ENCODE measurements at places on chromosomes 6 and 20. TPM values are rescaled to one million over a fixed set of nuclear protein-coding genes. Genes with fewer than 3 reads are reported as not detected.
A peak's percentile ranks its signal among the peaks of the same experiment; 100 is the strongest.

Gene EMILIN3
- total RNA-seq = not detected

Gene RIPOR3
- total RNA-seq = 0.25 TPM

Gene MLIP
- not detected for total RNA-seq

Gene SEL1L2
- not detected for total RNA-seq

Gene CSE1L
- 29.3 TPM for total RNA-seq

Gene TRAM2
- total RNA-seq = 8.8 TPM

Gene WFDC5
- total RNA-seq = not detected

DNA sequence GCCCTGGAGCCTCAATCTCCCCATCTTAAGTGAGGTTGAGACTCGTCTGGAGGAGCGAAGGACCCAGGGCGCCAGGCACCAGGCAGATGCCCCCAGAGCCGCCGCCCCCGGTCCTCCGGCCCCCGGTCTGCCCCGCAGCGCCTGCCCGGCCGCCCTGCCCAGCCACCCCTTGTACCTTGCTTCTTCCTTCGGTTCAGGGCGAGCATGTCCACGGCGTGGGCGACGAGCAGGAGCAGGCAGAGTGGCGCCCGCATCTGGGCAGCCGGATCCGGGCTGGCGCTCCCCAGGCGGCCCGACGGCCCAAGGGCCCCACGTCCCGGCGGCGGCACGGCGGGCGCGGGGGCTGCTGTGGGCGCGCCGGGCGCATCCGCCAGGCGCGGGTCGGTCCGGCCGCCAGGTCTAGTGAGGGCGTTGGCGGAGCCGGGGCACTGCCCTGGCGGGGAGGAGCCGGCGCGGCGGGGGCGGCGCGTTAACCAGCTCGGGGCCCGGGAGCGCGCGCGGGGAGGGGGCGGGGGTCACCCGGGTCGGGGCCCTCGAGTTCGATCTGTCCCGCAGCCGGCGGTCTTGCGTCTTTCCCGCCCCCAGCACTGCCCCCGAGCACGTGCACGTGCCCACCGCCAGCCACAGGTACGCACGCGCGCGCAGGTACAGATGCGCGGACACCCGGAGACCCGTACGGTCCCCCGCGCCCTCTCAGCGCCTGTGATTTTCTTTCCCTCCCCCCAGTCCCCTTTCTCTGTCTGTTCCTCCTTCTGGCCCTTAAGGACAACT, at the start of gene RSPO4:
Gene RSPO4, minus strand, starts transcription at position 401 of the 771 bp plus-strand sequence. Its CDS starts 147 bp downstream, at position 254.
- H3K4me1 ChIP-seq = no peaks in the 10 kb centered on the region
- no peaks in the 10 kb centered on the region for H3K36me3 ChIP-seq
- no peak for DNase-seq
- H3K4me3 ChIP-seq = no peak within 1 kb of the TSS
- H3K27ac ChIP-seq = no peak within 1 kb of the TSS

DNA sequence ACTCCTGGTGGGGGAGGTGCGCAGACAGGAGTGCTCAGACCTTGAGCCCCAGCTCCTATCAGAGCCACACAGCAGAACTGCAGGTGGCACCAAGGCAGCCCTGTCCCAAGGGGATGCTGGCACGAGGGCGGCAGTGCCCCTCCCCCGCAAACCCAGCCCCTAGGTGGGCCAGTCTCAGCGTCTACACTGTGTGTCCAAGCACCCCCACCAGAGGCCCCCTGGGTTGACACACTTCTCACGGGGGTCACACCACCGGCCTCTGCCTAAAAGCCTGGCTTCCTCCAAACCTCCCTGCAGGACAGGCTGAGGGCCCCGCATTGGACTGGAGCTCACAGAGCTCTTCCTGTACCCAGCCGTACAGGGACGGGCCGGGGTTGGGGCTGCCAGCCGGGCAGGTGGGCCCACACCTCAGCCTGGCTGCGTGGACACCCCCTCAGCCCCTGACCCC, 8.1 kb downstream of the SLC2A4RG start:
- no peak overlapping the region for H3K27ac ChIP-seq
- peaks cover 15% of the 10 kb centered on the region for H3K4me1 ChIP-seq
- H3K4me3 ChIP-seq = no peak overlapping the region
- no peak for DNase-seq

DNA sequence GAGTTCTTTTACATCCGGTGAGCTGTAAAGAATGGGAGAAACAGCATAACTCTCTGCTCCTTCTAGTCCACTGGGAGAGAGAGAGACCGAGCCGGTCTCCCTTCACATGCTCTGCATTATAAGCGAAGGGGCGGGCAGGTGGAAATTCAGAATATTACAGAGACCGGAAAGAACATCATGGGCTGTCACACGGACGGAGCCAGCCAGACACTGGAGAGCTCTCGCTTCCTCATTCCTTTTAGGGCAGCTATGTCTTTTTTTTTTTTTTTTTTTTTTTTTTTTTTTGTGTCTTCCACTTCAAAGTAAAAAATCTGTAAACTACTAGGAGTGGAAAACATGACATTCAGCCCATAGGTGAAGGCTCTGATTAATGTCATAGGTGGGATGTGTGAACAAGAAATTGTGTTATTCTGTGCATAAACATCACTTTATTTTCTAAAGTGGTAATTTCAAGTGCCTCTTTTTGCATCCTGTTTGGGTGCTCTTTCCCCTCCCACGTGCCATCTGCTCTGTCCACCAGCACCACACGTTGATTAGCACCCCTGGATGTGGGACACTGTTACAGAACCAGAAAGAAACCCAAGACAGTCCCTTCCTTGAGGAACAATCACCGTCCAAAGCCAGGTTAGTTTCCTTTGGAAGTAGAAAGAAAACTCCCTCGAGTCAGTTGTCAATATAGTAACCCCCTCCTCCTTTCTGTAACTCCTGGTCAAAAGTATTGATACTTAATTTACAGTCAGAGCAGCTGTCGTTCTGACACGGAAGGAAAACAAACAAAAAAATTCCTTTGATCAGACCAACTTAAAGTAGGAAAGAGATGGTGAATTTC, at the start of gene TAGAP:
Gene TAGAP, minus strand, starts transcription at position 93 of the 829 bp plus-strand sequence. CDS start 845 bp downstream, outside the sequence.
- peak; percentile 82 for DNase-seq
- peak within 1 kb of the TSS; percentile 90 for H3K27ac ChIP-seq
- H3K27me3 ChIP-seq = no peaks in the 10 kb centered on the region
- H3K4me3 ChIP-seq = peak within 1 kb of the TSS; percentile 95
- H3K36me3 ChIP-seq = peaks cover 4% of the 10 kb centered on the region
- H3K4me1 ChIP-seq = peaks cover 39% of the 10 kb centered on the region

- H3K4me3 ChIP-seq = no peak overlapping the region
- no peaks in the 10 kb centered on the region for H3K4me1 ChIP-seq
- no peaks in the 10 kb centered on the region for H3K27me3 ChIP-seq
- H3K27ac ChIP-seq = no peak overlapping the region
Measured at GRCh38 chr6:139390447-139390846, 16.0 kb upstream of the CITED2 start.

GRCh38 chr20:49594931-49595315, 27.0 kb upstream of the PTGIS start:
- H3K36me3 ChIP-seq = no peaks in the 10 kb centered on the region
- peaks cover 53% of the 10 kb centered on the region for H3K4me1 ChIP-seq
- peak overlapping the region; percentile 66 for H3K27ac ChIP-seq
- no peaks in the 10 kb centered on the region for H3K27me3 ChIP-seq

GRCh38 chr6:108667993-108668392, 107.3 kb downstream of the FOXO3 start:
- peaks cover 12% of the 10 kb centered on the region for H3K36me3 ChIP-seq
- H3K27me3 ChIP-seq = no peaks in the 10 kb centered on the region
- no peak overlapping the region for H3K27ac ChIP-seq
- H3K4me3 ChIP-seq = no peak overlapping the region

DNA sequence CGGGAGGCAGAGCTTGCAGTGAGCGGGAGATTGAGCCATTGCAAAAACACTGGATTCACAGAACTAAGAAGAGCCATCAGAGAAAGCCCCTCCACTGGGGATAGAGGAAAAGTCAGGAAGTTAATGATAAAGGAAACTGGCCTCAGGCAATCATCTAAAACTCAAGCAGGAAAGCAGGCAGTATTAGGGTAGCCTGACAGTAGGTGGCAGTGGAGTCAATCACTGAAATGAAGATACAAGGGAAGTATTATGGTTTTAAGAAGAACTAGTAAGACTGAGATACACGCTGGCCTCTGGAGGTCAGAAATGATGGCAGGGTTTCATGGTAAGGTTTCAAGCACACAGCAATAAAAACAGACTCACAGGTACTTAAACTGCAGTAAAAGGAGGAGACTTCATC, 578.3 kb downstream of the HACE1 start:
- no peaks in the 10 kb centered on the region for H3K36me3 ChIP-seq
- no peaks in the 10 kb centered on the region for H3K4me1 ChIP-seq
- no peak overlapping the region for H3K27ac ChIP-seq
- no peaks in the 10 kb centered on the region for H3K27me3 ChIP-seq

DNA sequence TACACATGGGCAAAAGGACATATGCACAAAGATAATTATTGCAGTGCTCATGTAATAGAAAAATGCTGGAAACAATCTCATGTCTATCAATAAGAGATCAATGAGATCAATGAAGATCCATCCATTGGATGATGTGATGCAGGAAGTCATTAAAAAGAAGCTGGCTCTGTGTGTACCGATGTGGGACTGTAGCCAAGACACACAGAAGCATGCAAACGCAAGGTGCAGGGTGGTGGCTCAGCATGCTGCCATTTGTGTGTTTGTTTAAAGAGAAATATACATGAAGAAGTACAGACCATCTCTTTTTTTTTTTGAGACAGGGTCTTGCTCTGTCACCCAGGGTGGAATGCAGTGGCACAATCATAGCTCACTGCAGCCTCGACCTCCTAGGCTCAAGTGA, 33.1 kb upstream of the KCNB1 start:
- no peaks in the 10 kb centered on the region for H3K36me3 ChIP-seq
- no peaks in the 10 kb centered on the region for H3K27me3 ChIP-seq
- DNase-seq = no peak
- no peak overlapping the region for H3K4me3 ChIP-seq
- no peaks in the 10 kb centered on the region for H3K4me1 ChIP-seq
- H3K27ac ChIP-seq = no peak overlapping the region

GRCh38 chr6:128520436-128521281, at the start of gene PTPRK:
Gene PTPRK, minus strand, starts transcription at chr6:128520599. Its CDS starts 241 bp downstream, at chr6:128520358.
- H3K36me3 ChIP-seq = no peaks in the 10 kb centered on the region
- H3K4me3 ChIP-seq = peak within 1 kb of the TSS; percentile 93
- peak; percentile 86 for DNase-seq
- no peaks in the 10 kb centered on the region for H3K27me3 ChIP-seq
- peaks cover 24% of the 10 kb centered on the region for H3K4me1 ChIP-seq
- H3K27ac ChIP-seq = no peak within 1 kb of the TSS

- H3K4me3 ChIP-seq = no peak overlapping the region
- H3K27ac ChIP-seq = no peak overlapping the region
- DNase-seq = no peak
- no peaks in the 10 kb centered on the region for H3K36me3 ChIP-seq
- H3K27me3 ChIP-seq = no peaks in the 10 kb centered on the region
- H3K4me1 ChIP-seq = no peaks in the 10 kb centered on the region
Measured at GRCh38 chr6:141610741-141611140, 522.0 kb upstream of the GJE1 start.

DNA sequence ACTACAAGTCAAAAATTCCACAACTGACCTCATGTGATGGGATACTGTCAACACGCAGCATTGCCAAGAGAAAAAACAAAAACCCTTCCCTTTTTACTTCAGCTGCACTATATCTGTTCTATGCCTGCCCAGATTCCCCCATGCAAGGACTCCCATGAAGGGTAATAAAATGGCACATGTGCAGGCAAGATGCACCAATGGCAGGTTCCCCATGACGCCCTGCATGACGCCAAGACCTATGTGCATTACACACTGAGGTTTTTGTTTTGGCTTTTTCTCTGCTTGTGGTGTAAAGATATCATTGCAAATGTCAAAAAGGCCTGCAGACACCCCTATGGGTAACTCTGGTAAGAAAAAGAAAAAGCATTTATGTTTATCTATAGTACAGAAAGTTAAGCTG, 403.4 kb downstream of the HDGFL1 start:
- H3K36me3 ChIP-seq = no peaks in the 10 kb centered on the region
- no peak overlapping the region for H3K27ac ChIP-seq
- no peak for DNase-seq

- H3K27me3 ChIP-seq = no peaks in the 10 kb centered on the region
- H3K4me1 ChIP-seq = no peaks in the 10 kb centered on the region
- DNase-seq = no peak
- no peak overlapping the region for H3K27ac ChIP-seq
Measured at GRCh38 chr6:51868591-51869355, 218.6 kb downstream of the PKHD1 start.

DNA sequence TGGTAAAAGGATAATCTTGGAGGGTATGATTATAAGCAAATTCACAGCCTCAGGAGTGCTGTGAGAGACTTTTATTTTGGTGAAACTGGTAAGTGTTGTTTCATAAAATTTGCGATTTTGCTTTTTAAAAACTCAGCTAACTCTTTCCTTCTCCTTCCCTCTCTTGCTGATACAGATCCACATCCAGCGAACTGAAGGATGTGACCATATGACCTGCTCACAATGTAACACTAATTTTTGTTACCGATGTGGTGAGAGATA, 77.2 kb upstream of the TPD52L1 start:
- H3K27ac ChIP-seq = no peak overlapping the region
- no peaks in the 10 kb centered on the region for H3K36me3 ChIP-seq
- no peak overlapping the region for H3K4me3 ChIP-seq
- DNase-seq = no peak

- no peaks in the 10 kb centered on the region for H3K36me3 ChIP-seq
- H3K4me3 ChIP-seq = no peak overlapping the region
- DNase-seq = no peak
- peaks cover 42% of the 10 kb centered on the region for H3K27me3 ChIP-seq
- no peaks in the 10 kb centered on the region for H3K4me1 ChIP-seq
Measured at GRCh38 chr6:3489027-3489757, 32.3 kb upstream of the SLC22A23 start.

GRCh38 chr6:41688256-41688965, 47.0 kb downstream of the TFEB start:
- H3K36me3 ChIP-seq = peaks cover 31% of the 10 kb centered on the region
- H3K4me1 ChIP-seq = no peaks in the 10 kb centered on the region
- no peak overlapping the region for H3K4me3 ChIP-seq
- H3K27me3 ChIP-seq = peaks cover 1% of the 10 kb centered on the region
- no peak for DNase-seq

GRCh38 chr6:146545581-146545980, 1.9 kb downstream of the RAB32 start:
- no peak overlapping the region for H3K27ac ChIP-seq
- no peaks in the 10 kb centered on the region for H3K36me3 ChIP-seq
- peaks cover 15% of the 10 kb centered on the region for H3K27me3 ChIP-seq

DNA sequence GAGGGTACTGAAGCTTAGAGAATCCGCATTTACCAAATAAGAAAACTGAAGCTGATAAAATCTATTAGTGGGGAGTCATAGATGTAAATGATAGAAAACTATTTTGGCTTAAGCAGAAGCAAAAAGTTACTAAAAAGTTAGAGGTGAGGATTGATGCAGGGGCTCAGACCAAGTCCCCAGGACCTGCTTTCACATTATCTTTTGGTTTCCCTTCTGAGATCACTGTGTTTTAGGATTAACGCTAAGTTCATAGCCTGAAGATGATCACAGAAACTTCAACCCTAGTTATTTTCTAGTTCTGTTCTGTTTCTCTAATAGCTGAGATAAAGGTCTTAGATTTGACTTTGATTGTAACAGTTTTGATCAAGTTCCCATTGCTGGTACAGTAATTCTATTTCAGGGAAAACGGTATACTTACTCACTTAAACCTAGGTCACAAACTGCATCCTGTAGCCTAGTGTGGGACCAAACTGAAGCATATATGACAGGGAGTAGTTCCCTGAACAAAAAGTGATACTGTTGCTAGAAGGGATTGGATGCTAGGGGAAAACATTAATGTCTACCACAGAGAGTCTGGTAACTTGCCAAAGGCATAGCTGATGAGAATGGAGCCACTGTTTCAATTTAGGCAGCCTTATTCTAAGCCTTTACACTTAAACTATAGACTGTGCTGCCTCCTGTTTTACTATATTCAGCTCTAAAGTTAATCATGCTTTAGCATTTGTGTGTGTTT, 13.1 kb downstream of the CYB5R4 start:
- H3K27ac ChIP-seq = no peak overlapping the region
- H3K36me3 ChIP-seq = peaks cover 4% of the 10 kb centered on the region
- no peak overlapping the region for H3K4me3 ChIP-seq
- no peaks in the 10 kb centered on the region for H3K4me1 ChIP-seq
- no peaks in the 10 kb centered on the region for H3K27me3 ChIP-seq
- DNase-seq = no peak
